ENCODE measurements at places on chromosomes 3 and 15.

DNA sequence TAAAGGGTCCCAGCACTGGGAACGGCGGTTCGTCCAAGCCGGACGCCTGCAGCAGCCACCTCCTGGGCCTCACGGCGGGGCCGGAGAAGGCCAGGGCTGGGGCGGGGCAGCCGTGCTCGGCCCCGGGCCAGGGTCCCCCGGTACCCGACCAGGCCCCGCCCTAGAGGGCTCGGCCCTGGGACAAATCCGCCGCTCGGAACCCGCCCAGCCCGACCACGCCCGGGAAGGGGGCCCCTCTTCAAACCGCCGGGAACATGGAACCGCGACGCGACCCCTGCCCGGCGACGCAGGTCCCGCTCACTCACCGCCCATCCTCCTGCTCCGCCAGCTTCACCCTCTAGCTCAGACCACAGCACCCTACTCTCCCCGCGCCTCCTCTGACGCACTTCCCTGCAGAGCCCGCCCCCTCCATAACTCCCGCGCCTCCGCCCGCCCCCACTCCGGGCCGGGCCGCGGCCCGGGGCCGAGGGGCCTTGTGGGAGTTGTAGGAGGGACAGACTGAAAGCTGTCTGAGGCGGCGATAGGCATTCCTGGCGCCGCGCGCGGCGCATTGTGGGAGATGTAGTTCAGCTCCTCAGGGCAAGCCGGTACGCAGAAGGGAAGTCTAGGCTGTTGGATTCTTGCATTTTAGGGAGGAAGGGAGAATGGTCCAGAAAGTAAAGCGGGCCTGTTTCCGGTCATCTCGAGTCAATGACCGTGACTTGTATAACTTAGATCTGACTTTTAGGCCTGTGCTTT lies at the start of gene CLDND1:
Gene CLDND1, minus strand, starts transcription at position 359 of the 738 bp plus-strand sequence. CDS start 1,478 bp downstream, outside the sequence.
- DNase-seq: peak; percentile 97

GRCh38 chr15:48411971-48412591 lies 80.9 kb downstream of the DUT start:
- peak; percentile 84 for DNase-seq

DNA sequence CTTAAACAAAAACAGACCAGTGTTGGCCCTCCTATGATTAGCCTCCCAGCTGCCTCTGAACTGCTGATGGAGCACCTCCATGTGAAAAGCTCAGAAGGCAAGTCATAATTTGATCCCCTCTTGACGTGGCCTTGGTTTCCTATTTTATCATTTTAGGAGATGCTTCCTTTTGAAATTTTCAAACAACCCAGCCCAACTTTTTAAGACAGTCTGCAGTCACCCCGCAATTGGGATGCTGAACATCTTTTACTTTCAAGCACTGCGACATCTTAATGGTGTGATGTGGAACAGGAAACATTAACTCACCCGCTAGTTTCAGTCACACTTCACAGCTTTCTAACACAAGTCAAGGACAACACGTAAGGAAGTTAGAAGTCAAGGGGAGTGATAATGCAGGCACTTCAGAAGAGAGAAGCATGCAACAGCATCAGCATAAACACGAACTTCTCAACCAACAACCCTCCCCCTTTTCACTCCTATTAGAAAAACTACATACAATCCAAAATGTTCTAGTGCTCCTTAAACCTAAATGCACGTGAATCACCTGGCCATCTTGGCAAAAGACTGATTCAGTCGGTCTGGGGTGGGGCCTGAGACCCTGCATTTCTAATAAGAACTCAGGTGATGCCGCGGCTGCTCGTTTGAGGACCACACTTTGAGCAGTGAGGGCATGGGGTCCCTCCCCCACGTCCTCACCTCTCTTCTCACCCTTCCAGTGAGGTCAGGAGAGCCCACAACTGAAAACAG lies 161.5 kb downstream of the FOXP1 start:
- DNase-seq: no peak

DNA sequence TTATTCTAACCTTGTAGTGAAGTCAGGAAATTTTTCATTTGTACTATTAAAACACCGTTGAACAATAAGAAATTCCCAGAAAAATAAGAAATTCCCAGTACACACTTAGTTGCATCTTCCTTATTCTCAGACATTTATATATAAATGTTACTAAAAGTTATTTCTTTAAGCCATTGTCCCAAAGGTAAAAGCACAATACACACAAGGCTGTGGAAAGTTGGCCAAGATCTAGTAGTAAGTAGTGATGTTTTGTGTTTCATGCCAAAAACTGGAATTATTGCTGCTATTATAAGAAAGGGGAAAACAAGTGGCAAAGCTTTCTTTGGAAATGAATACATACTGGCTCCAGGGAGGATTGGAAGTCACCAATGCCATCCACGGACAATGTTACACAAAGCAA lies 802.5 kb upstream of the DPPA4 start:
- DNase-seq: no peak

DNA sequence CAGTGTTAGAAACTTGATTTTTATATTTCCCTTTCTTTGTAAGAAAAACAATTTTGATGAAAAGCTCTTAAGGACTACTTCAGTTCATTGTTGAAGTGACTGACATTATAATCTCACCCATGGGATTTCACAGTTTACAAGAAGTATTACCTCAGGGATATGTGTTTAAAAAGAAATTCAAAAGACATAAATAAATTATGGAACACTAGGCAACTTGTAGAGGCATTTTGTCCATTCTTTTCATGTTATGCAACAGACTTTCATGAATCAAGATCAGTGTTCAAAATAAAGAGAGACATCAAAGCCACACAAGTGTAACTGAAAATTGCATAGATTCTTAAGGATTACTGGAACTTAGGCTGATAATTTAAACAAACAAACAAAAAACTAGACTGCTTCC lies 196.8 kb upstream of the AGTR1 start:
- no peak for DNase-seq

GRCh38 chr3:6526321-6526720 lies 334.6 kb upstream of the GRM7 start:
- no peak for DNase-seq

- DNase-seq: peak; percentile 73
Observed at GRCh38 chr15:70259028-70259424, 161.3 kb upstream of the TLE3 start.

GRCh38 chr3:126982126-126982470 lies 817 bp upstream of the PLXNA1 start:
- DNase-seq: peak; percentile 45

Measured in cardiac fibroblast (primary cell).